ENCODE measurements at places on chromosomes 16 and 17. TPM values are rescaled to one million over a fixed set of nuclear protein-coding genes. Genes with fewer than 3 reads are reported as not detected.

DNA sequence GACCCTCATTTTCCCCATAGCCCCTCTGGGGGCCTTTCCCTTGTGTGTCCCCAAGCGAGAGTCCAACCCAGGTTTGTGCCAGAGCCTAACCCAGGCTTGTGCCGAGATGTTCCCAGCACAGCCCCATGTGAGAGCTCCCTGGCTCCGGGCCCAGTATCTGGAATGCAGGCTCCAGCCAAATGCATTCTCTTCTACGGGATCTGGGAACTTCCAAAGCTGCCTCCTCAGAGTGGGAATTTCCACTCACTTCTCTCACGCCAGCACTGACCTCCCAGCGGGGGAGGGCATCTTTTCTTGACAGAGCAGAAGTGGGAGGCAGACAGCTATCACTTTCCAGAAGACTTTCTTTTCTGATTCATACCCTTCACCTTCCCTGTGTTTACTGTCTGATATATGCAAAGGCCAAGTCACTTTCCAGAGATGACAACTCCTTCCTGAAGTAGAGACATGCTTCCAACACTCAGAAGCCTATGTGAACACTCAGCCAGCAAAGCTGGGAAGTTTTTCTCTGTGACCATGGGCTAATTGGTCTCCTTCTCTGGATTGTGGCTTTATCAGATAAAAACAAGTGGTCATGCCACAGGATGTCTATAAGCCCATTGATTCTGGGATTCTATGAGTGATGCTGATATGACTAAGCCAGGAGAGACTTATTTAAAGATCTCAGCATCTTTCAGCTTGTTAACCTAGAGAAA is 2.5 kb upstream of the CCL2 start:
- peaks cover 3% of the 10 kb centered on the region for H3K4me1 ChIP-seq
- no peak overlapping the region for H3K27ac ChIP-seq
- no peak overlapping the region for H3K4me3 ChIP-seq

- DNase-seq, result peak; percentile 32
- no peak overlapping the region for H3K4me3 ChIP-seq
- no peaks in the 10 kb centered on the region for H3K4me1 ChIP-seq
- H3K27me3 ChIP-seq, result no peaks in the 10 kb centered on the region
- H3K27ac ChIP-seq, result no peak overlapping the region
Measured at GRCh38 chr17:1087381-1088241, 90.7 kb downstream of the TIMM22 start.

GRCh38 chr16:87984632-87985267 is 33.5 kb downstream of the BANP start:
- H3K36me3 ChIP-seq, result peaks cover 42% of the 10 kb centered on the region
- no peak for DNase-seq

ZFP90 gene
- total RNA-seq, result 27.6 TPM

DNA sequence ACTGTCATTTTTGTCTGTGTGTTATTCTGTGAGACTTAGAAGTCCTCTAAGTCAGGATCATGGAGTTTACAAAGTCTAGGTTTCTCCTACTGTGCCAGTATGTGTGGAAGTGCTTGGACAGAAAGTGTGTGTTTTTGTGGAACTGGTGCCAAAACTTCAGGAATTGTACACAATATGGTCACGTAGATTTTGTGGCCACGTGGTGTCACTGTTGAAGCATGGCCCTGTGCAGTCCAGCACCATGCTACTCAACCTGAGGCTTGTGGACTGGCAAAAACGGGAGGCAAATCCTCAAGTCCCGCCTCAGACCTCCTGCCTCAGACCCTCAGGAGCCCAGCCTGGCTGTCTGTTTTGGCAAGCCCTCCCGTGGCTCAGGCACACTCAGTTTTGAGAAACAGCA is 16.7 kb upstream of the ALKBH5 start:
- H3K27me3 ChIP-seq, result no peaks in the 10 kb centered on the region
- H3K27ac ChIP-seq, result no peak overlapping the region
- H3K4me3 ChIP-seq, result no peak overlapping the region
- H3K4me1 ChIP-seq, result no peaks in the 10 kb centered on the region

ARHGAP44 gene
- 0.22 TPM for total RNA-seq

CFAP119 gene
- total RNA-seq, result 3.9 TPM

- H3K4me1 ChIP-seq, result no peaks in the 10 kb centered on the region
- H3K36me3 ChIP-seq, result no peaks in the 10 kb centered on the region
- H3K27ac ChIP-seq, result no peak overlapping the region
- H3K27me3 ChIP-seq, result peaks cover 18% of the 10 kb centered on the region
Measured at GRCh38 chr17:74362810-74363498, 1.3 kb upstream of the BTBD17 start.

DNA sequence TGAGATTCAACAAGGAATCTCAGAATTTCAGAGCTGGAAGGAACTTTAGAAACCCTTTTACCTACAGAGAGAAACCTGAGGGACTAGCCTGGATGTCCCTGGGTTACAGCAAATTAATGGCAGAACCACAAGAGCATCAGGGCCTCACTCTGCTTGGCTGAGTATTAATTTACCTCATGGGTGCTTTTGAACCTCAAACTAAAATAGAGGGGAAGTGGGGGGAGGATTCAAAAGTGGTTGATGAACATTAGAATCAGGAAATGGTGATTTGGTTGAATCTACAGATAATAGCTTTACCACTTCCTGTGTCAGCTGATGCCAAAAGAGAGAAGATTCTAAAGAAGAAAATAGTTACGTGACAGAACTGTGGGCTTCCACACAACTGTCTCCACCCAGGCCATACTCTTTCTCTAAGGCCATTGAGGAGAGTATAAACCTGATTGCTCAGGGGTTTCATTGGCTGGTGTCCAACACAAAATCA is 11.3 kb upstream of the SKAP1 start:
- peak overlapping the region; percentile 97 for H3K27ac ChIP-seq
- H3K36me3 ChIP-seq, result peaks cover 12% of the 10 kb centered on the region
- H3K4me1 ChIP-seq, result peaks cover 90% of the 10 kb centered on the region
- DNase-seq, result peak; percentile 60
- H3K4me3 ChIP-seq, result peak overlapping the region; percentile 50

DNA sequence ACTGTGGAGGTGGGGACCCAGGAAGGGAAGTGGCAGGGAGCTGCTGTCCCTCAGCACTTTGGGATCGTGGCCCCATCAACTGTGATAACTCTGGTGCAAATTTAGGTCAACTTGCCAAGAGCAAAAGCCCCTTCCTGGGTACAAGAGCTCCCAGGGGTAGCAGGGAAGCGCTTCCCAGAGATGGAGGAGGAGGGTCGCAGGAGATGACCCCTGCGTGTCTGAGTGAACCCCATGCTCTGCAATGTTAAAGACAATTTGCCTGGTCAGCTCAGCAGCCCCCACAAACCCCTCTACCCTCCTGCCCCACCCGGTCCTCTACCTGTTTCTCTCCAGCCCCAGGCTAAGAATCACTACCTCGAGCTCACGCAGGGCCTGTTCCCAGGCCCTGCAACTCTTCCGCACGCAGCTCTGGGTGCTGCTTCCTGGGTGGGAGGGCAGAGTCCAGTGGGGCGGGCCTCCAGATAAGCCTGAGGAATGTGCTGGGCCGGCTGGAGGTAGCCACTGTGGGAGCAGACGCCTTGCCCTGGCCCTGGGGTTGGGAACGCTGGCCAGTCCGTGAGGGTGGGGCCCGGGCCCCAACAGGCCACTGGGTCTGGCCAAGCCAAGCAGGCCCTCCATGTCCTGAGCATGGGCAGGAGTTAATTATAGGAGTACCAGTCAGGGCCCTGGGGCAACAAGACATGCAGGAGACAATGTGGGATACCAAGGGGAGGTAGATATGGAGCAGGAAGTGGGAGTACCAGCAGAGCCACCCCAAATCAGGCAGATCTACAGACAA is 6.1 kb downstream of the DOK4 start:
- no peak for DNase-seq
- H3K36me3 ChIP-seq, result no peaks in the 10 kb centered on the region
- H3K27ac ChIP-seq, result no peak overlapping the region
- no peaks in the 10 kb centered on the region for H3K27me3 ChIP-seq

GRCh38 chr17:27224526-27225315 is 69.2 kb upstream of the WSB1 start:
- H3K27ac ChIP-seq, result no peak overlapping the region
- DNase-seq, result no peak
- H3K36me3 ChIP-seq, result no peaks in the 10 kb centered on the region
- H3K4me1 ChIP-seq, result no peaks in the 10 kb centered on the region

TMEM114 gene
- not detected for total RNA-seq

DNA sequence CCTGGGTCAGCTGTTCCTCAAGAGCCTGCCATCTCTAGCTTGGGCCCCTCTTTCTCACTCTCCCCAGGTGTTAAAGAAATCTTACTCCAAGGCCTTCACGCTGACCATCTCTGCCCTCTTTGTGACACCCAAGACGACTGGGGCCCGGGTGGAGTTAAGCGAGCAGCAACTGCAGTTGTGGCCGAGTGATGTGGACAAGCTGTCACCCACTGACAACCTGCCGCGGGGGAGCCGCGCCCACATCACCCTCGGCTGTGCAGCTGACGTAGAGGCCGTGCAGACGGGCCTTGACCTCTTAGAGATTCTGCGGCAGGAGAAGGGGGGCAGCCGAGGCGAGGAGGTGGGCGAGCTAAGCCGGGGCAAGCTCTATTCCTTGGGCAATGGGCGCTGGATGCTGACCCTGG is 6.8 kb downstream of the CNP start:
- peaks cover 17% of the 10 kb centered on the region for H3K4me1 ChIP-seq
- no peak overlapping the region for H3K4me3 ChIP-seq
- H3K36me3 ChIP-seq, result peaks cover 29% of the 10 kb centered on the region
- H3K27ac ChIP-seq, result peak overlapping the region; percentile 25

GRCh38 chr17:42760652-42761581 is at the start of gene RAMP2:
Gene RAMP2 (plus strand): TSS chr17:42761227. CDS start chr17:42761262, 35 bp downstream.
- no peak within 1 kb of the TSS for H3K27ac ChIP-seq
- H3K36me3 ChIP-seq, result no peaks in the 10 kb centered on the region
- H3K4me3 ChIP-seq, result no peak within 1 kb of the TSS
- H3K27me3 ChIP-seq, result peaks cover 55% of the 10 kb centered on the region
- no peak for DNase-seq
- H3K4me1 ChIP-seq, result peaks cover 4% of the 10 kb centered on the region

DNA sequence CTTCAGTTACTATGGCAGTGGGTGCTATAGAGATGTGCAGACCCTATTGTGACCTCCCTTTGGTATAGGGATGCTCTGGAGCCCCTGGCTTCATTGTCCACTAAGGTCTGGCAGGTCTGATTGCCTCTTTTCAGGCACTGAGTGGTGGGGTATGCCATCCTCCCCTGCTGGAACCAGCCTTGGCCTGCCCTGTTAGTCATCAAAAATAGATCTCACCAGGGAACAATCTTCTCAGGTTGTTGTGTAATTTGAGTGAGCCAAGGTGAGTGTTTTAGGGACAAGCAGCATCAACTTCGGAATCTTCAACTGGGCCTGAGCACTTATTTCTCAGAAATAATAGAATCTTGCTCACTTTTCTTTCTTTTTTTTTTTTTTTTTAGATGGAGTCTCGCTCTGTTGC is 19.6 kb downstream of the HMOX2 start:
- H3K27ac ChIP-seq, result peak overlapping the region; percentile 58
- DNase-seq, result no peak
- H3K4me3 ChIP-seq, result no peak overlapping the region
- peaks cover 37% of the 10 kb centered on the region for H3K36me3 ChIP-seq

TBC1D3C gene
- not detected for total RNA-seq

- H3K27me3 ChIP-seq, result peaks cover 35% of the 10 kb centered on the region
- H3K27ac ChIP-seq, result no peak overlapping the region
- no peak overlapping the region for H3K4me3 ChIP-seq
- H3K36me3 ChIP-seq, result no peaks in the 10 kb centered on the region
- H3K4me1 ChIP-seq, result peaks cover 13% of the 10 kb centered on the region
- no peak for DNase-seq
Measured at GRCh38 chr16:89199241-89200123, 855 bp downstream of the SLC22A31 start.

DNA sequence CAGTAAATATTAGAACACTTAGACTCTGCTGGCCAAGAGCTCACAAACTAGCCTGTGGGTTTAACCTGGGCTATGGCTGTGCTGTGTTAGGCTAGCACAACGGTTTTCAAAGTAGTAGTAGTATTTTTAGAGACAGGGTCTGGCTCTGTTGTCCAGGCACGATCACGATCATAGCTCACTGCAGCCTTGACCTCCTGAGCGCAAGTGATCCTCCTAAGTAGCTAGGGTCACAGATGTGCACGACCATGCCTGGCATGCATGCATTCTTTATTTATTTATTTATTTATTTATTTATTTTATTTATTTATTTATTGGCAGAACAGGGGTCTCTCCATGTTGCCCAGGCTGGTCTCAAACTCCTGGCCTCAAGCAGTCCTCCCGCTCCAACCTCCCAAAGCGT is 10.3 kb downstream of the MRPL27 start:
- H3K4me3 ChIP-seq, result no peak overlapping the region
- no peak overlapping the region for H3K27ac ChIP-seq
- H3K4me1 ChIP-seq, result peaks cover 16% of the 10 kb centered on the region

KRTAP2-1 gene
- total RNA-seq, result not detected

DNA sequence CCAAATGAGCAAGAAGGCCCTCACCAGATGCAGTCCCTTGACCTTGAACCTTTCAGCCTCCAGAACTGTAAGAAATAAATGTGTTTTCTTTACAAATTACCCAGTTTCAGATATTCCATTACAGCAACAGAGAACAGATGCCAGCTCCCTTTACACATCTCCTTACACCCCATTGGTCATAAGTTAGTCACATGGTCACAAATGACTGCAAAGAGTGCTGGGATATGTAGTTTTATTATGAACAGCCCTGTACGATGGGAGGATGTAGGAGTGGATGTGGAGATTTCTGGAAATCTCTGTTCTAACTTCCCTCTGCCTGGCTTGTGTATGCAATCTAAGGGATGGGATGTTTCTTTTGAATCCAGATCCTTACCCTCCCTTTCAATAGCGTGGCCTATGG is 13.3 kb upstream of the RPL38 start:
- H3K4me3 ChIP-seq, result no peak overlapping the region
- no peak for DNase-seq
- H3K4me1 ChIP-seq, result peaks cover 1% of the 10 kb centered on the region
- H3K27me3 ChIP-seq, result peaks cover 19% of the 10 kb centered on the region
- H3K36me3 ChIP-seq, result no peaks in the 10 kb centered on the region

GRCh38 chr16:9847146-9847545 is 335.1 kb downstream of the GRIN2A start:
- H3K27me3 ChIP-seq, result no peaks in the 10 kb centered on the region
- no peak overlapping the region for H3K4me3 ChIP-seq
- DNase-seq, result no peak
- H3K27ac ChIP-seq, result no peak overlapping the region

CEMP1 gene
- total RNA-seq, result not detected

GRCh38 chr16:84209989-84210388 is 19.0 kb downstream of the ADAD2 start:
- H3K27me3 ChIP-seq, result no peaks in the 10 kb centered on the region
- no peak overlapping the region for H3K4me3 ChIP-seq
- H3K36me3 ChIP-seq, result no peaks in the 10 kb centered on the region
- H3K27ac ChIP-seq, result no peak overlapping the region

MT1H gene
- 2.7 TPM for total RNA-seq

DNA sequence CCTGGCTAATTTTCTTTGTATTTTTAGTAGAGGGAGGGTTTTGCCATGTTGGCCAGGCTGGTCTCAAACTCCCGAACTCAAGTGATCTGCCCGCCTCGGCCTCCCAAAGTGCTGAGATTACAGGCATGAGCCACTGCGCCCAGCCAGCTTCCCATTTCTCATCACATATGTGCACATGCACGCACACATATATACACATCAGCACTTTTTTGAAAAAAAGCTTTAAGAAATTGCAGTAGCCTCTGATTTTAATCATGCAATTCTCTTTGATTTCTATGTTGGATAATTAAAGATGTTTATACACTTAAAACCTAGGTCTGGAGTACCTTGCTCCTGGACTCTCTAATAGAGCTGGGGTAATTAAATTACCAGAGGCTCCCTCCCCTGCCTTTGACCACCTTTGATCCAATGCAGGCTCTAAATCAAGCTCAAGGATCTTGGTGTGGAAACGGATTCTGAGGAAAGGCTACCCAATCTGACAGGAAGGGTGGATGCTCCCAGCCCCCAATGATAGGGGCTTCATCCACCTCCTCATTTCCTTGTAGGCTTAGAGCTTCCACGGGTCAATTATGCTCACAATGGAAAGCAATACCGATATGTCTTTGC is 29.7 kb upstream of the GAN start:
- H3K36me3 ChIP-seq, result no peaks in the 10 kb centered on the region
- no peaks in the 10 kb centered on the region for H3K4me1 ChIP-seq
- DNase-seq, result no peak
- H3K27me3 ChIP-seq, result peaks cover 2% of the 10 kb centered on the region
- H3K27ac ChIP-seq, result no peak overlapping the region

All from activated CD8-positive, alpha-beta T cell treated with anti-CD3 and anti-CD28 coated beads for 36 hours (primary cell).